ENCODE measurements at places on chromosomes 2 and 18.

DNA sequence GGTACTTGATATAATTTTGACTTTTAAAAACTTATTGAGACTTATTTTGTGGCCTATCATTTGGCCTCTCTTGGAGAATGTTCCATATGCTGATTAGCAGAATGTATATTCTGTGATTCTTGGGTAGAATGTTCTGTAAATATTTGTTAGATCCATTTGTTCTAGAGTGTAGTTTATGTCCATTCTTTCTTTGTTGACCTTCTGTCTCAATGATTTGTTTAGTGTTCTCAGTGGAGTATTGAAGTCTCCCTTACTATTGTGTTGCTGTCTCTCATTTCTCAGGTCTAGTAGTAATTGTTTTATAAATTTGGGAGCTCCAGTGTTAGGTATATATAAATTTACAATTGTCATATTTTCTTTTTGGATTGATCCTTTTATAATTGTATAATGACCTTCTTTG, 349.6 kb upstream of the CWC22 start:
- DNase-seq = no peak

GRCh38 chr2:112692495-112692911, 28.3 kb upstream of the NT5DC4 start:
- DNase-seq = peak; percentile 10

- DNase-seq = no peak
Observed at GRCh38 chr2:222892321-222892720, 31.5 kb downstream of the ACSL3 start.

DNA sequence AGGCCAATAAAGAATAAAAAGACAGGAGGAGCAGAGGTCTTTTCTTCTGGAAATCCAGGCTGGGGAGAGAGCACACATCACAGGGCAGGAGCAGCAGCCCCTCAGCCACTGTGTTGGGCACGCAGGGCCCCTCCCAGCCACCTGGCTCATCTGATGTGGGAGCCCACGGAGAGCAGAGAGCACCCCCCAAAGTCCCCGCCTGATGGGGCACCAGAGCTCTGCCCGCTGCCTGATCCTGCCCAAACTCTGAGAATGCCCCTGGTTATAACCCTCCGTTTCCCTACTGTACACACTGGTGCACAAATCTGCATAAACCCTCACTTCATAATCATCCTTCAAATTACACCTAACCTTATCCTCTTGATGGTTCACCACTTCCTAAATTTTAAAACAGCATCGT, 111.3 kb downstream of the HDAC4 start:
- no peak for DNase-seq

DNA sequence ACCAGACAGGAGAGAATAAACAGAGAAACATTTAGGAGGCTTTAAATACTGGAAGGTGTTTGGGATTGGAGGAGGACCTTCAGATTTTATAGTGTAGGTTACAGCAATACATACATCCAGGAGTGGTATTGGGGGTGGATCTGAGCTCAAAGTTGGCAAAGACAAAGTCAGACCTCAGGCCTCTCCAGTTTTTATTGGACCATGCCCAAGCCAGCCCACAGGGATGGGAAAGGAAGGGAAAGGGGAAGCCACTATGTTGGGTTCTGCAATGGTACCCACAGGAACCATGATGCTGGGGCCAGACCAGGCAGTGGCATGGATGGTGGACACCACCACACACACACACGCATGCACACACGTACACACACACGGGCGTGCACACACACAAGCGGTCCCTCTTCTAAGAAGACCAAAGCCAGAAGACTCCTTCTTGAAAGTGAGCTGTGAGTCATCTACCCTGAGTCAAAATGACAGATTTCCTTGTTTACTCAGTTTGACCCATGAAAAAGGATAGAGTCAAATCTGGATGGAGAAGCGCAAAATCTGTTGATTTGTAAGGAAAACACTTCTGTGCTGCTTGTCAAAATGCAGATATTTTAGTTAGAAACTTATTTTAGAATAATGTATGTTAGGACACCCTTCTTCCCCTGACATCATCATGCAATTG, 87.9 kb downstream of the TRABD2A start:
- DNase-seq = no peak

DNA sequence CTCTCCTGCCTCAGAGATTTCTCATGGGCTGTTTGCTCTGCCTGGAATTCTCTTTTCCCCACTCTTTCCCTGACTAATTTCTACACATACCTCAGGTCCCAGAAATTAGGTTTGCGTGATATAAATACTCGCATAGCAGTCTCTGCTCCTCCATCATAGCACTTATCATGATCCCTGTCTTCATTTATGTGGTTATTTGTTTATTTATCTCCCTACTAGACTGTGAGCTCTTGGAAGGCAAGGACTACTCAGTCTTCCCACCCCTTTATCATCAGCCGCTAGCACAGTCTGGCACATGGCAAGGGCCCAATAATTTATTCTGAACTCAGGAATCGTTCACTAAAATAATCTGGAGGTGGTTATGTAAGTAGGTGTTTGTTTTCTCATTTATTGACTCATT, 79.3 kb downstream of the ADCYAP1 start:
- no peak for DNase-seq

- no peak for DNase-seq
Observed at GRCh38 chr18:23563377-23564043, 22.8 kb downstream of the NPC1 start.

- DNase-seq = no peak
Observed at GRCh38 chr2:114089636-114090319, 199.9 kb downstream of the ACTR3 start.
